Fibroblast of skin of left biceps (primary cell): ENCODE measurements at places on chromosomes 2 and 18.
A peak's percentile ranks its signal among the peaks of the same experiment; 100 is the strongest.

- DNase-seq, result no peak
Measured at GRCh38 chr2:26243470-26244308, 743 bp downstream of the HADHA start.

DNA sequence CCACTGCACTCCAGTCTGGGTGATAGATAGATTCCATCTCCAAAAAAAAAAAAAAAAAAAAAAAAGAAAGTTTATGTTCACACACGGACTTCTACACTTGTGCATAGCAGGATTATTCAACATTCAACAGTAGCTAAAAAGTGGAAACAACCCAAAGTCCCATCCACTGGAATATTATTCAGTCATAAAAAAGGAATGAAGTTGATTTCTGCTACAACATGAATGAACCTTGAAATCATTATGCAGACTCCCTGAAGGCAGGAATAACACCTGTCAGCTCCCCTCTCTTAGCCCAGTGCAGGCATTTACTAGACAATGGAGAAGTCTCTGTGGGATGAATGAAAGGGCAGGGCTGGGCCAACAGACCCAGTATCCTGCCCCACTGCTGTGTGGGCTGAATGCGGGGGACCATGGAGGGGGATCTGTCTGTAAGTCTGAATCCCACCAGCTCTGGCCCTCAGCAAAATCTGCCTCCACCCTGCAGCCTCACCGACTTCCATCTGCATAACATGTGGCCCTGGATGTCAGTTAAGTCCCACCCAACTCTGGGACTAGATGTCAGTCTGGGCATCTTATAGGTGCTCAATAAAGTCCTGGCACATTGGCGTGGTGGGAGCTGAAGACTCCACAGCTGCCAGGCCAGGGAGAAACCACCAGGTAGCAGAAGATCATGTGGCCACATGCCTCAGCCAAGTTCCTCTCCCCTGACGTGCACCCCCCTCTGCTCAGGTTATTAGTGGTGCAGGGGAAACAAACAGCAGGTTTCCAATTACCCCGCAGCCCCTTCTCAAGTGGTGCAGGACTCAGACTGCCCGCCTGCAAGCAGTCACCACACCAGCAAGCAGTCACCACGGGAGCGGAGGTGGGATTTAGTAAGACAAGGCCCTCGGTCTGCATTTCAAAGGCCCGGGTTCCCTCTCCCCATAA is 8.9 kb downstream of the ZFP36L2 start:
- DNase-seq, result no peak

GRCh38 chr18:29157057-29157780 is 980.3 kb upstream of the CDH2 start:
- DNase-seq, result no peak

- DNase-seq, result no peak
Measured at GRCh38 chr2:237042101-237042500, 43.6 kb upstream of the COPS8 start.

GRCh38 chr2:3459185-3460015 is 59.9 kb downstream of the ADI1 start:
- no peak for DNase-seq

GRCh38 chr2:119464981-119465380 is 33.3 kb downstream of the TMEM37 start:
- DNase-seq, result no peak

- no peak for DNase-seq
Measured at GRCh38 chr2:86238354-86238753, 39.1 kb downstream of the MRPL35 start.

- DNase-seq, result no peak
Measured at GRCh38 chr18:11689669-11690565, 853 bp downstream of the GNAL start.

GRCh38 chr2:9594366-9595054 is 36.3 kb downstream of the YWHAQ start:
- peak; percentile 38 for DNase-seq

- no peak for DNase-seq
Measured at GRCh38 chr18:34821669-34822210, 111.6 kb downstream of the DTNA start.

- DNase-seq, result no peak
Measured at GRCh38 chr2:240295256-240296103, 140.0 kb upstream of the GPC1 start.

DNA sequence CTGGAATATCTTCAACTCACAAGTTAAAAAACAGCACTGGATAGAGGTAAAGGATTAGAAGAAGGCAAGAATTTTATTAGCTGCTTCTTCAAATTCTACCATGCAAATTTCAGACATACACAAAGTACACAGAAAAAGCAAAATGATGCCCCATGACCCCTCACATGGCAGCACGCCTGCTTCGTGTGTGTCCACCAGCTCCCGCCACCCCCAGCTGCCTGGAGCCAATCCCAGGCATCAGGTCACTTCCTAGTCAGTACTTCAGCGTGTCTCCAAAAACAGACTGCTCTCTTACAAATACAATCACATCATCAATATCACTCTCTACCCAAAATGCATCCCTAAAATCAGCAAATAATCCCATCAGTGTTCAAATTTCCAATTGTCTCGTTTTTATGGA is 35.8 kb downstream of the IMPA2 start:
- DNase-seq, result no peak

DNA sequence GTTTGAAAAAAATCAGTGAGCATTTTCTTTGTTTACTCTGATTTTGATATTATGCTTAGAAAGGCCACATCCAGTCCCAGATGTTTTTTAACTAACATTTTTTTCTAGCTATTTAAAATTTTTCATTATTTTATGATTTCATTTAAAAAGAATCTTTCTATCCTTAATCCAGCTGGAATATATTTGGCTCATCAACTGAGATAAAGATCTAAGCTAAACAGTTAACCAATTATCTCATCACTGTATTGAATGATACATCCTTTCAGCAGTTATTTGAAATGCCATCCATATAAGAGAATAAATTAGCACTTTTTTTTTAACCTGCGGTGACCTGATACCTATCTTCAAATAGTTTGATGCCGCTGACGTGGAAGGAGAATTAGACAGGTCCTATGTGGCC is 245.5 kb upstream of the COPS8 start:
- DNase-seq, result no peak

DNA sequence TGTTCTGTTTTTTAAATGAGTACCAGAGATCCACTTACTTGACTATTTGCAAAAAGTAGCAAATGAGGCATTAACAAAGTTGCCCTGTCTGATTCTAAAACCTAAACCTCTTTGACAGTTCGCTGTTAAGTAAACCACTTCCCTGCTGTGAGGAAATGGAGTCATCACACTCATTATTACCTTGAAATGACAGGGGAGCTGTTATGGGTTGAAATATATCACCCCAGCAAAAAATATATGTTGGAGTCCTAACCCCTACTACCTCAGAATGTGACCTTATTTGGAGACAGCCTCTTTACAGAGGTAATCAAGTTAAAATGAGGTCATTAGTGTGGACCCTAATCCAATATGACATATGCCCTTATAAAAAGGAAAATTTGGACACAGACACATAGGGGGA is 36.1 kb downstream of the DHRS9 start:
- DNase-seq, result no peak

DNA sequence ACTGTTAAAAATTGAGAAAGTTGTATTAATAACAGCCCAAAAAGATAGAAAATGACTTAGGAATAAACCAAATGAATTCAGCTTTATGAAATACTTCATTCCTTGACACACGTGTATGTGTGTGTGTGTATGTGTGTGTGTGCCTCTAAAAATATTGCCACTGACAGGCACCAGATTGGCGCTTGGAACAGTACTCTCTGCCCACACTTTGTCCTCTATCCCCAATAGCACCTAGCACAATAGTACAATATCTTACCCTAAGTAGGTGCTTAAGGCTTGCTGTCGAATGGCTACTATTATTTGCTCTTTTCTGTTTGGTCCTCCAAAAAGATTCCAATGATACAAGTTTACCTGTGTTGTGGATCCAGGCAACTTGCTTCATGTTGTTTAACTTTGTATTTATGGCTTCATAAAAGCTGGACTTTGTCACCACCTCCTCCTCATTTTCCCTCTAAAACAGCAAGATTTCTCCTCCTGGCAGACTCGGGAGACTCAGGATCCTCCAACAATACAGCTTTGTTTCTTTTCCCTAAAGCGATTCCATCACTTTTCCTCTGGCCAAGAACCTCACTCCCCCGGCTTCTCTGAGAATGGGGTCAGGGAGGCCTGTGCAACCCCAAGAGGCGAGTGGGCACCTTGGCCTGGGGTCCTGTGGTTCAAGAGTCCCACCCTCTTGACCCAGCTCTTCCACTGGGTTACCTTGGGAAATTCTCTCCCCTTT is 43.3 kb upstream of the LCLAT1 start:
- DNase-seq, result no peak

GRCh38 chr2:16726147-16726546 is 60.5 kb upstream of the CYRIA start:
- DNase-seq, result no peak

GRCh38 chr2:45816272-45816671 is 164.8 kb downstream of the PRKCE start:
- no peak for DNase-seq

DNA sequence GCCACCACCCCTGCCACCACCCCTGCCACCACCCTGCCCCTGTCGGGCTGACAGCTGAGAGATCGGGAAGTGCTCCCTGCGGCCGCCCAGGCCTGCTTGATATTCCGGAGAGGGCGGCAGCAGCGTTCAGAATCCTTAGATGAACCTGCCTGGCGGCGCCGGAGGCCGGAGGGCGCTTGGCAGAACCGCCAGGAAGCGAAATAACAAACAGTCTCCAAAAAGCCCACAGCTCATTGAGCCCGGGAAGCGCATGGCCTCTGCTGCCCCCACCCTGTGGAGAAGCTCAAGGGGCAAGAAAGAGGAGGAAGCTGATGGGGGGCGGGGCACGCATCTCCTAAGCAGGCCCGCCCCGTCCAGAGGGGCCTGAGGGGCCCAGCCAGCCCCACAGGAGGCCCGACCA is 92.2 kb upstream of the MBOAT2 start:
- DNase-seq, result no peak

GRCh38 chr2:23637011-23637778 is 252.2 kb downstream of the KLHL29 start:
- DNase-seq, result peak; percentile 65

DNA sequence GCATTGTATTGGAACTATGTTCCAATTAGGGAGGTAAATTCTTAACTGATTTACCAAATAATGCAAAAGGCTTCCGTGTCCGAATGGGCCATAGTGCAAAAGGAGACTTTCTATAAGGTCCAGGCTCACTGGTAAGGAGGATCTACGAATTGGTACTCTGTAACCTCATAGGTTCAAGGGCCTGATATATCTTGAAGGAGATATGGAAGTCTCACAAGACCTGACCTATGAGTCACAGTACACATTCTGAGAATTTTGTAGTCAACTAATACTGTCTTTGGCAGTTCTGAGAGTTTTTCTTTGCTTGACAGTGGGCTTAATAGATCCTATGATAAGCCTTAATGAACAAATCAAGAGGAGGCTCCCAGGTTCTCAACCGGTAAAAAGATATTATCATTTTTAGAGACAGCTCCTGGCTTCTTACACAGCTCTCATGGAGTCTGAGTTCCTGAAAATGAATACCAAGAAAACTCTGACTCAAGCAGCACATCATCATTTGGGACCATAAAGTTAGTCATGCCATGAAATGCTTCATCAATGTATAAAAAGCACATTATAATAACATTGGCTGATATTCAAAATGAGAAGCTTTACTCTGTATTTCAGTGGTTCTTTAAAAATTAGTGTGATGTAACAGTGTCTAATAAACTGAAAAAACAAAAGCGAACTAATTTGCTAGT is 1275.2 kb upstream of the CRIM1 start:
- no peak for DNase-seq

- DNase-seq, result no peak
Measured at GRCh38 chr2:9739531-9739964, 103.7 kb upstream of the TAF1B start.

GRCh38 chr2:11466307-11467128 is 557 bp upstream of the E2F6 start:
- no peak for DNase-seq

DNA sequence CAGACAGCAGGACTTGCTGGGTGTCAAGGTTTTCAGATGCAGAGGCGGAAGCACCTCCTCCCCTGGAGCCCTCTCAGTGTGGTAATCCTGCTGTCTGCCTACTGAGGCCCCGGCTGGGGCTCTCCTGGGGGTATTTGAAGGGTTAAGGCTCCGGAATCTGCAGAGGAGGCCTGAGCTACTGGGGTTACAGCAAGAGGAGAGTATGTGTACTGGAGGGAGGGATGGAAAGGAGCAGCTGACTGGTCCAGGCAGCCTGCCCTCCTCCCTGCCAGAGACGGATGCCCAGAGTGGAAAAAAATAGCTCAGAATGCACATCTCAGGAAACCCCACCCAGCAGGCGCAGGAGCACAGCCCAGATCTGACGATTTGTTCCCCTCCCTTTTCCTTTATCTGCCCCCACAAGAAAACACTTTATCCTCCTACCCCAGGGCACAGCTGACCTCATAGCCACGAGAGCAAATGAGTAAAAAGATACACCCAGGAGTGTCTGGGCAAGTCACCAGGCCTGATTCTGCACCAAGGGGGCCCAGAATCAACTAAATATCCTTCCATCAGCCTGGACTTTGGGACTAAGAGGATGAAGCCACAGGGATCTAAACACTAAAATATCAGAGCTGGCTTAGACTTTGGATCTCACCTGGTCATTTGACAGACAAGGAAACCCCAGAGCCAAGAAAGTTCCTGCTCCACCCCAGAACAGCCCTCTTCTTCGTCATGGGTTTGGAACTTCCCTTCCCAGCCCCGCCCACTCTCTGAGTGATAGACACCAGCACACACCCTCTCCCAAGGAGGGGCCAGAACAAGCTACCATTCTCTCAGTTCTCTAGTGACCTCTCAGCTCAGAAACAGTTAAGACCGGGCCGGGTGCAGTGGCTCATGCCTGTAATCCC is 5.5 kb downstream of the TMBIM1 start:
- peak; percentile 73 for DNase-seq

GRCh38 chr2:137383391-137383790 is 580.9 kb upstream of the HNMT start:
- DNase-seq, result no peak

- DNase-seq, result no peak
Measured at GRCh38 chr2:71935262-71935848, 212.3 kb downstream of the CYP26B1 start.

- no peak for DNase-seq
Measured at GRCh38 chr18:62569081-62569655, 46.3 kb downstream of the ZCCHC2 start.

DNA sequence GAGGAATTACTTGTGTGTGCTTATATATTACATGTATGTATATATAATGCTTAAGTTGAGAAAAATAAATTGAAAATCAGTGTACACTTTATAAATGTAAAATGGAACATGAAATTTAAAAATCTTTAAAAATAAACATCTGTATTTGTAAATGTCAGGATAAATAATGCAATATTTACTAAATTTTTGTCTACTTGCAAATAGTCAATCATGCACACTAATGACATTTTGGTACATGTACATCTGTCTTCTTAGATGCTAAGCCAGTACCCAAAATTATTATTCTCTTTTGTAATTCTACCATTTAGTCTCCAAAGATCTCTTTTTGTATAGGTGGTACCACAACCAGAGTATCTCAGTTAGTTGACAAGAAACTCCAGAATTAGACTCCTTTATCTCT is 96.4 kb upstream of the SCN1A start:
- no peak for DNase-seq

- DNase-seq, result no peak
Measured at GRCh38 chr2:182854375-182855105, 11.9 kb downstream of the FRZB start.
